Stimulated activated CD4-positive, alpha-beta T cell treated with anti-CD3 and anti-CD28 coated beads, Interleukin-2, amount 100 ng/mL, for 48 hours (primary cell): ENCODE measurements at places on chromosomes 7 and 10.
A peak's percentile ranks its signal among the peaks of the same experiment; 100 is the strongest.

- no peak for DNase-seq
These were observed 492.0 kb downstream of the KIF20B start for GRCh38 chr10:90193240-90193985.

DNA sequence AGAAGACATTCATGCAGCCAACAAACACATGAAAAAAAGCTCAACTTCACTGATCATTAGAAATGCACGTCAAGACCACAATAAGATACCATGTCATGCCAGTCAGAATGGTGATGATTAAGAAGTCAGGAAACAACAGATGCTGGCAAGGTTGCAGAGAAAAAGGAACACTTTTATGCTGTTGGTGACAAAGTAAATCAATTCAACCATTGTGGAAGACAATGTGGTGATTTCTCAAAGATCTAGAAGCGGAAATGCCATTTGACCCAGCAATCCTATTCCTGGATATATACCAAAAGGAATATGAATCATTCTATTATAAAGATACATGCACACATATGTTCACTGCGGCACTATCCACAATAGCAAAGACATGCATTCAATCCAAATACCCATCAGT, 77.6 kb downstream of the C10orf90 start:
- no peak for DNase-seq

GRCh38 chr10:93712593-93712992, 10.2 kb upstream of the FRA10AC1 start:
- DNase-seq: no peak

DNA sequence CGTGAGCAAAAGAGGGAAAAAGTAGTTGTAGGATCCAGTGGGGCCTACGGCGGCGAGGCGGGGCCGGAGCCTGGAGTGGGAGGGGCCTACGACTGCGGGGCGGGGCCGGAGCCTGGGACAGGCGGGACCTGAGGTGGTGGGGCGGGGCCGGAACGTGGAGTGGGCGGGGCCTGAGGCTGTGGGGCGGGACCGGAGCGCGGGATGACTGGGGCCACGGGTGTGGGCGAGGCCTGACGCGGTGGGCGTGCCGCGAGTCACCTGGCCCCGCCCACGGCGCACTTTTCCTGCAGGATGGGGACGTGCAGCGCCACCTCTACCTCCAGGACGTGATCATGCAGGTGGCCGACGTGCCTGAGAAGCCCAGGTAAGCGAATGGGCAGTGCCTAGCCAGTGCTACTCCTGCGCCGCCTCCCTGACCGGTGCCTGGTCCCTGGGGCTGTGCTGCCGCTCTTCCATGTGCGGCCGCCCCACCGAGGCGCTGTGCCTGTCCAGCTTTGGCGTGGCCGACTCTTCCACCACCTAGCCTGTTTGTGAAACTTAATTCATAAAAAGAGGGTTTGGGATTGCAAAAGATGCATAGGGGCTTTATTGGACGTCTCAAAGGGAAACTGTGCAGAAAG, 496 bp downstream of the ZNF511 start:
- DNase-seq: peak; percentile 94

DNA sequence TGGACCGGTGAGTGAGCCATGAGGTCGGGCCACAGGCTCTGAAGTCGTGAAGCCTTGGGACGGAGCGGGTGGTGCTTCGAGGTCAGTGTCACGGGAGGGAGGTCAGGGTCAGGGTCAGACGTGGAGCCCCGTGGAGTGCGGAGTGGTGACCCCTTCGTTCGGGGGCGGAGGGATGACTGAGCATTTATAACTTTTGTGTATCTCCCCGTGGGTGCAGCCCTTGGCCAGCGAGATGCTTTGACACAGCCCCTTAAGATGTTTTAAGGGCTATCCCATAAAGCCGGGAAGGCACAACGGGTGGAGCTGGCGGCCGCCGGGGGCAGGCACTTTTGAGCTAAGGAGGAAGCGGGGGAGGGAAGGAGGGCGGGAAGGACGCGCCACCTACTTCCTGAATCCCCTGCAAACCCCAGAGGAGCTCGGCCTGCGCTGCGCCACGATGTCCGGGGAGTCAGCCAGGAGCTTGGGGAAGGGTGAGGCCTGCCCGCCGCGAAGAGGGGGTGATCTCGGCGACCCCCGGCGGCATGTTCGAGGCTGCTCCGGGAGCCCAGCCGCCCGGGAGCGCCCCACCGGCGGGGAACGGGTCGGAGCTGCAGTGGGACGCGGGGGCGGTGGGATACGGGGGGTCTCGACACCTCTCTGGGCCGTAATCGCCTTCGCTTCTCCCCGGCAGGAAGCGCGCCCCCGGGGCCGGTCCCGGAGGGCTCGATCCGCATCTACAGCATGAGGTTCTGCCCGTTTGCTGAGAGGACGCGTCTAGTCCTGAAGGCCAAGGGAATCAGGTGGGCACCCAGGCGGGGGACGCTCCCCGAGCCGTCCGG, at the start of gene GSTO1:
TSS of gene GSTO1 (plus strand) at position 400 of the 818 bp plus-strand sequence. CDS start at position 437, 37 bp downstream.
- no peak for DNase-seq

DNA sequence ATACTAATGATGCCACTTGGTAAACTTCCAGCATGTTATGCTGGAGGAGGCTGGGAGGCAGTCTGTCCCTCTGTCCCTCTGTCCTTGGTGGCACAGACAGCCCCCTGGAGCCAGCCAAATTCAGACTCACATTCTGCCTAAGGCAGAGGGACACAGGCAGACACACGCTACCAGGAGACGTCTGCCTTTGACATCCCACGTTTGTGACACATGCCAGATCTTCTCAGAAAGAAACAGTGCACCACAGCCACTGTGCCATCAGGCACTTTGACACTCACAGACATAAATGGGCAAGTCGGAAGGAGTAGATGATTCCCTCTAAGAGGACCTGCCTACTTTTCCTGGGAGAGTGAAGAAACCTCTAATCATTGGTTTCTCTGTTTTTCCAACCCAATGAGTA, 467.0 kb downstream of the DPP6 start:
- no peak for DNase-seq

- no peak for DNase-seq
These were observed 3.5 kb downstream of the VIPR2 start for GRCh38 chr7:159141167-159141566.

- DNase-seq: no peak
These were observed 73.4 kb downstream of the ZMYND11 start for GRCh38 chr10:208616-209015.

GRCh38 chr7:122764902-122765301, 62.2 kb upstream of the RNF148 start:
- no peak for DNase-seq

DNA sequence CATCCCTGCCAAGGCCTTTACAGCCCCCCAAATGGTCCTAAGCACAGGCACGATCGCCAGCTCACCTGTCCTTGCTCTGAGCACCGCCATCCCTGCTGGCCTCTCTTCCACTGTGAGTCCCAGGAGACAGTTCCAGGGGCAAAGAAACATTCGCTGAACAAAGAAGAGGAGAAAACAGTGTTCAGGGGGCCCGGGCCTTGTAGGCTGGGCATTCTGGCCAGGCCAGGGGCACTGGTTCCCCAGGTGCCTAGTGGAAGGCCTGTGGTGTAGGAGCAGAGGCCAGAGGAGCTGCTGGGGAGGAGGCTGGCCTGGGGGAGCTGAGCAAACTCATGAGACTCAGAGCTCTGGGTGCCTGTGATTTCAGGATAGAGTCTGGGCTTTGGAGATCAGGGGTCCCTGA, 22.6 kb downstream of the AQP1 start:
- DNase-seq: no peak

DNA sequence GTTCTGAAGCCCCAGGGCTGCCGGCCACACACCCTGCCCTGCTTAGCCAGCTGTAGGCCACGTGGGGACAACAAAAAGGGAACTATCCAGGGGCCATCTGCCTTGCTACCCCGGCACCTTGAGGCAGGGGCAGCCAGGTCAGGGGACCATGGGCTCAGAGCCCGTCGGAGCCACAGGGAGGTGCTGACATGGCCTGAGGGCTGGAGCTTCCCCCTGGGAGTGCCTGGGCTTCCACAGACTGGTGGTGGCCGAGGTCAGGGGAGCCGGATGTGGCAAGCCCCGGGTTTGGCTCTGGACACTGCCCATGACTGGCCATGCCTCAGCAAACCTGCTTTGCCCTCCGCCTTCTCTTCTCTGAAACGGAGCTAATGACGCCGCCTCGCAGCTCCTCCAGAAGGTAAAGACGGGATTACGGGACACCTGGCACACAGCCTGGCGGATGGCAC, 178.5 kb downstream of the EBF3 start:
- no peak for DNase-seq

- DNase-seq: no peak
These were observed 332.0 kb upstream of the GALNT17 start for GRCh38 chr7:70799841-70800405.

DNA sequence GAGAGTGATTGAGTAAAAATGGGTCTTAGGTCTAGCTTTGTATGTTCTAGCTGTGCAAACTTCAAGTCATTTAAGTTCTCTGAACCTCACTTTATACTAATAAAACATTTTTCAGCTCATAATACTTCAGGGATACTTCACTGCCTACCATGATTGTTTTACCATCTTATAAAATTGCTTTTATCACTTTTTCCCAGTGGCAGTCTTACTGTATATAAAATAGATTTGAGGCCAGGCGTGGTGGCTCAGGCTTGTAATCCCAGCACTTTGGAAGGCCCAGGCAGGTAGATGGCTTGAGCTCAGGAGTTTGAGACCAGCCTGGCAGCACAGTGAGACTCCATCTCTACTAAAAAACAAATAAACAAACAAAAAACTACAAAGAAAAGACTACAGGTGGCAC, 17.4 kb downstream of the FGL2 start:
- no peak for DNase-seq

DNA sequence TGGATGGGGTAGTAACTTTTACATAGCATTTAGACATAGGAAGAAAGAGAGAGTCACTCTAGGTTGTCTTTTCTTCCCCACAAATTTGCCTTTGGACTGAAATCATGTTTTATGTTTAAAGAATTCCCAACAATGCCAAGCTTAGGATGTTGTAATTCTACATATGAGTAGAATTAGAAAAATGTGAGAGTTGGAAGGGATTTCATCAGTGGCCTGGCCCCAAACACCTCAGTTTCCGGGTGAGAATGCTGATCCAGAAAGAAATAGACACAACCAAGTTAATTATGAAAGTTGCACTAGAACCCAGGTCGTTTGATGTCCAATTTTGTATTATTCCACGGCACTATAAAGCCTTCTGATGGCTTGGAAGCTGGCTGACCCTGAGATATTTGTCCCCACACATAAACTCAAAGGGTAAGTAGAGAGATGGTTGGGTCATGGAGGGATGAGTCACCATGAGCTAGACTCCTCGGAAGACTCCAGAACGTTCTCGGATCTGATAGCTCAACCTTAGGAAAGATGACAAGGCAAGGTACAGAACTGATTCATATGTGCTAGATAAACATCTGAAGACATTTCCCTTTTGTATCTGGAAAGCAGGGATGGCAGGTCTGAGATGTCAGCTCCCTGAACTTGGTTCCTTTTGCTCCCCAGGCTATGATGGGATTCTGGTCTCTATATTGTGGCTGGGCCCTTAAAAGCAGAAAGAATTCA, 48.8 kb upstream of the SLC35B4 start:
- no peak for DNase-seq

DNA sequence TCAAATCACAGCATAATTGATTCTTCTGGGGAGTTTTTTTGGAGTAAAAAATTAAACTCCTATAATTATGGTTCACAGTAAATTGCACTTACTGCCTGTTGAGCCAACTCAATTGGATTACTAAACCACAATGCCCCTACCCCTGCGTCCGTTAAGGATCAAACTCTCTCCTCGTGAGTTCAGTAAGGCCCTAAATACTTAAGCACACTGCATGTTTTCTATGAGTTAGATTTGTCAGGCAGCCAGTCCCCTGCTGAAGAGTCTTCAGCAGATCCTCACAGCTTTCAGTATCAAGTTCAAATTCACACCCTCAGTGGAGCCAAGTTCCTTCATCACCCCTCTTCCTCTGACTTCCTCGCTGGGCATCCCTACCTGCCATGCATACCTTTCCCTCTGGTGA, 275.0 kb upstream of the BMPER start:
- DNase-seq: no peak

- no peak for DNase-seq
These were observed 64.6 kb downstream of the KLF6 start for GRCh38 chr10:3720228-3721019.

GRCh38 chr10:70176441-70176840, 6.1 kb upstream of the SAR1A start:
- DNase-seq: no peak

DNA sequence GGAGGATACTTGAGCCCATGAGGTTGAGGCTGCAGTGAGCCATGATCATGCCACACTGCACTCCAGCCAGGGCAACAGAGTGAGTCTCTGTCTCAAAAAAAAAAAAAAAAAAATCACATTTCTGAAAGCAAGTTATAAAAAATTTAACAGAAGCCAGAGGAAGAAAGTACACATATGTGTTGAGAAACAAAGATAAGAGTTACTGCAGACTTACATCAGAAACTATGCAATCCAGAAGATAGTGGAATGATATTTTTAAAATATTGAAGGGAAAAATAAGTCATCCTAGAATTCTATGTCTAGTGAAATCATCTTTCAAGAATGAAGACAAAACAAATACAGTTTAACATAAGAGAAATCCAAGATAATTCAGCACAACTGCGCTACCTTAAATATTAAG, 46.9 kb downstream of the ZNF518A start:
- DNase-seq: no peak

DNA sequence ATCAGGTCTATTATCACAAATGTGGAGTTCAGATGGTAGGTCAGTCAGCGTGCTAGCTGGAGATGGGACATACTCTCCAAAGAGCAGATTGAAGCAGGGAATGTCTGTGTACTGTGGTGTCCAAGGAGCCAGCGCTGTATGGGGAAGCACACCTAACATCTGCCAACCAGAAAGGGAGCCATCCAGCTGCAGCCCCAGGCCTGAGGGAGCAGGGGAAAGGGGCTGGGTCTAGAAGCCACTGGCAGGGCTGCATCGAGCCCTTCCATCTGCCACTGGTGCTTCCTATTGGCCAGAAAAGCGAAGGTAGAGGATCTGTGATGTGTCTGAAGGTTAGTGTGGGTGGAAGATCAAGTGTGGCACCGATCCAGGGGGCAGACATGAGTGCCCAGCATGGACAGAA, 8.0 kb upstream of the RAMP3 start:
- no peak for DNase-seq

DNA sequence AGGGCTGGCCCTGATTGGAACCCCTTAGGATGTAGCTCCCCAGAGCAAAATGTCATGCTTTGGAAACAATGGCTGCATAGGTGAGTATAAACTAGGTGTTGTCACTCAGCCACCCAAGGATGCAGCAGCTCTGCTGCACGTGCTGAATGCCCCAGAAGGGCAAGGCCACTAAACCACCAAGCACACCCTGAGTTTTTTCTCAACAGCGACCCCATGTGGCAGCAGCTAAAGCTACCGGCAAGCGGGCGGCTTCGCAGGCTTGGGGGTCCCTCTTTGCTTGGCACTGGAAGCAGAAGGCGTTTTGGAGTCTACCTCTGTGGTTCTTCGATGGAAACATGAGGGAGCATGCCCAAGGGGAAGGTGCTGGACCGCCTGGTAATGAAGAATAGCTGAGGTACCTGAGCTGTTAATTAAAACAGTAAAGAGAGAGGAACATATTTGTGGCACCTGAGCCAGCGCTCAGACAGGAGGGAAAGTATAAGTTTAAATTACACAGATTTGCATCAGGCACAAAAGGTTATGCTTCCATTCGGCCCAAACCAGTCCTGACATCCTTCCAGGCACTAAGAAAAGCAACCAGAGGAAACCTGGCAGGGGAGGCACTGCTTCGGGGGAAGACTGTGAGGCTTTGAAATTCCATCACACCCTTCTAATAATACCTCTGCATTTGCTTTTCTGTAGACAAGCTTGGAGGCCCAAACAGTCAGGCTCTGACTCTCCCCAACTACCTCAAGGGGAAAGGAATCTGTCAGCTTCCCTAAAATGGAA, 152.1 kb downstream of the GFRA1 start:
- no peak for DNase-seq

- no peak for DNase-seq
These were observed 7.7 kb upstream of the CPVL start for GRCh38 chr7:29154076-29154475.

- no peak for DNase-seq
These were observed 69.2 kb downstream of the DNAJC1 start for GRCh38 chr10:21934307-21934706.
